Activated CD4-positive, alpha-beta T cell treated with anti-CD3 and anti-CD28 coated beads for 36 hours (primary cell): ENCODE measurements at places on chromosomes 1 and 21. TPM values are rescaled to one million over a fixed set of nuclear protein-coding genes. Genes with fewer than 3 reads are reported as not detected.

Gene TSHB
- total RNA-seq: not detected

Gene AKNAD1
- not detected for total RNA-seq

Gene PRAMEF7
- total RNA-seq: not detected

Gene NBPF11
- total RNA-seq: 7.6 TPM

Gene IL20
- total RNA-seq: not detected

Gene PSEN2
- 3.2 TPM for total RNA-seq

Gene PIGK
- 19.3 TPM for total RNA-seq

Gene ABCA4
- 0.18 TPM for total RNA-seq

Gene RXRG
- total RNA-seq: not detected

Gene CASQ1
- total RNA-seq: not detected

Gene SEC16B
- total RNA-seq: not detected

Gene PGLYRP3
- not detected for total RNA-seq

Gene LMX1A
- total RNA-seq: not detected

Gene VWA1
- total RNA-seq: 0.56 TPM

Gene PRAMEF15
- total RNA-seq: not detected

Gene SH3BGR
- total RNA-seq: 2.7 TPM

Gene WNT3A
- not detected for total RNA-seq

Gene PRAMEF14
- not detected for total RNA-seq

Gene ARTN
- total RNA-seq: 0.26 TPM

Gene CAPN9
- not detected for total RNA-seq
